ENCODE measurements at places on chromosomes 7 and 10.

DNA sequence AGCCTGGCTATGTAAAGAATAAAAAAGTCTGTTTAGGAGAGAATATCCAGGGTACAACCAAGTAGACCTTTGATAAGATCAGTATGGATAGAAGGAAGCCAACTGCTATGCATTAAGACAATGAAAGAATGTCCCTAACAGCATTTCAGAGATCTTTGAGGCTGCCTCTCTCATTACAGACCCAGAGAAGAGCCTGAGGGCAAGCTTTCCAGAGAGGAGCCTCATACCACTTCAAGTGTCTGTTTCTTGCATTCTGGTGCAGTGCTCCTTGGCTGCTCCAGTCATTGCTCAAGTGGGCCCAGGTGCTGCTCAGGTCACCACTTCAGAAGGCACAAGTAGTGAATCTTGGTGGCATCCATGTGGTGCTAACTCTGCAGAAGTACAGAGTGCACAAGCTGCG lies 514.0 kb downstream of the PLXDC2 start:
- no peak for DNase-seq

- DNase-seq = no peak
Measured at GRCh38 chr7:20894806-20895205, 108.1 kb upstream of the SP8 start.

GRCh38 chr10:125149680-125150047 lies 10.7 kb downstream of the CTBP2 start:
- no peak for DNase-seq

DNA sequence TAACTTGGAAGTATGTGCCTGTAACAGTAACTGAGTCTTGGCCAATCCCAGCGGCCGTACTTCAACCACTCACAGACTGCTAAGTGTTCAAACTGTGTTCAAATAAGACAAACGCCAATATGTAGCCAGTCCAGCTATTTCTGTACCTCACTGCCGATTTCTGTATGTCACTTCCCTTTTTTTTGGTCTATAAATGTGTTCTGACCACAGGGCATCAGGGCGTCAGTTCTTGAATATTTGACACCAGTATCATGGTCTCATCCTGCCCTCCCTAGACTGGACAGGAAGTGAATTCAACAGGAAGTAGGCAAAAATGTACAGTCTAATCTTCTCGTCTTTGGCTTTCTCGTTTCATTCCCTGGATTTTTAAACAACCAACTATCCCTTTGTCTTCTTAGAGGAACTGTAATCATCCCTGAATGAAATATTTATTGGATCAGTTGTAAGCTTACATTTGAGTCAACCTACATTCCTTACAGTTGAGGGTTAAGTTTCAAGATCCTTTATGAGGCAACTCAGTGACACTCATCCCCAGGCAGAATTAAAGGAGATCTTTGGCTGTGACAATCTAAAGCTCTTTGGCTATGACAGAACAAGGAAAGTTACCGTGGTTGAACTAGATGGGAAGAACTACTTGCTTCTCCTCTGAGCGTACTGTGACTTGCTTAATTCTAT lies 232.7 kb downstream of the NSUN6 start:
- DNase-seq = no peak

- no peak for DNase-seq
Measured at GRCh38 chr7:93897680-93898079, 7.1 kb upstream of the TFPI2 start.

- DNase-seq = no peak
Measured at GRCh38 chr7:119647286-119647685, 625.7 kb upstream of the KCND2 start.

GRCh38 chr10:58932577-58933314 lies 243.7 kb upstream of the PHYHIPL start:
- no peak for DNase-seq

DNA sequence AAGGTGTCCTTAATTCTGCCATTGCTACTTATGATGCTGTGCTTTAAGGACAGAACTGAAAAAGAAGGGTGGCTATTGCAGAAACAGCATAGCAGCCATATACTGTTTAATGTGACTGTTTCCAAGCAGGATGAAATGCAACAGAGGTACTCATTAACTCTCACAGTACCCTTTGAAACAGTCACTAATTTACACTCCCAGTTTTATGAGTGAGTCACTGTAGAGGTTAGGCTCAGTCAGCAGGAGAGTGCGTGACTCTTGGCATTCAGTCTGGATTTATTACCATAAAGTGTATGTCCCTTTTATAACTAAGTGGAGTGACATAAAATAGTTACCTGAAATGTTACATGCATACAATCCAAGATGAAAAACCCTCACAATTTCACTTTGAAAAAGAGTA lies 27.7 kb downstream of the ALDH18A1 start:
- no peak for DNase-seq

DNA sequence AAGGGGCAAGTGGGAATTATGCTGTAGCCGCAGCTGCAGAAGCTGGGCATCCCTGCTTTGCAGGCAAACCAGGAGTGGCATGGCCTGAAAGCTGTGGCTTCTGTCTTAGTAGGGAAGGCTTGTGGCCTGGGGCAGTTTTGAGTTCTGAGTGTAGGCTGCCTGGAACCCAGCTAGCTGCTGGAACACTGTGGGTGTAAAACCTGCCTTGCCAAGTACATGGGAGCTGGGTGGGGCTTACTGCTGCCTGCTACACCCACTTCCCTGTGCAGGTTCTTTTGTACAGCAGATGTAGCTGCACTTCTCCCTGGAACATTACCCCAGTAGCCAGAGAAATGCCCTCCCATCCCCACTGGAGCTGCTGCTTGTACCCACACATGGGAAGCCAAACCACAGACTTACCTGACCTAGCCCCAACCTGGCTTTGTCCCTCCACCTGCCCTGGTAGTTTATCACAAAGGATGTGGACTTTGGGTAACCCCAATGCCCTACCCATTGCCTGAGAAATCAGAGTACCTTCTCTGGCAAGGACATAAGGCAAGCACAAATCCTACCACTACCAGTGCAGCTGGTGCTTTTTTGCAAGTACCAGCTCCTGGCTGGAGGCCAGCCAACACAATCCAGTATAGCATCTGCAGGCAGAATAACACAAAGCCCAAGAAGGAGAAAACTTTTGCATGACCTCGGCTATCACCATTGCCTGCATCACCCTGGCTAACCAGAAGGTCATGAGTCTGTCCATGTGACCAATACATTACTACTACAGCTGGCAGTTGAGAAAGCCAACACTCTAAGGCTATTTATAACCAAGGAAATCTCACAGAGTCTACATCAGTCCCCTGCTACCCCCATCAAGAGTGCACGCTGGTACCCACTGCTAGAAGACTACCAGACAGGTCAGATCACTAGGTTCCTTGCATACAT lies 26.5 kb upstream of the PPP1R3A start:
- no peak for DNase-seq

DNA sequence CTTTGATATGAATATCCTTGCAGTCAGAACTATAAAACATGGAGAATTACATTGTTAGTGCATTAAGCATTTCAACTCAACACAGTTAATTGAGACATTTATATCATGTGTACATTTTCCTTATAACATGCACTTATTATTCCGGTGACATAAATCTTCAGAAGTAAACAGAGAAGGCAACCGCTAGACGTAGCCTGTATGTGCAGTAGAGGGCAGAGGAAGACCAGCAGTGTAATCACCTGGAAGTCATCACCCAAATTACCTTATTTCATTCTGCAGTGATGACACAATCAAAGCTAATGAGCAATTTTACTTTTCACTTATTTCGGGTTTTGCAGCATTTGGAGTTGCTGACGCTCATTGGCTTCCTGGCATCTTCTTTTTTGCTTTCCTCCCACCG lies 394.6 kb downstream of the SDK1 start:
- no peak for DNase-seq

DNA sequence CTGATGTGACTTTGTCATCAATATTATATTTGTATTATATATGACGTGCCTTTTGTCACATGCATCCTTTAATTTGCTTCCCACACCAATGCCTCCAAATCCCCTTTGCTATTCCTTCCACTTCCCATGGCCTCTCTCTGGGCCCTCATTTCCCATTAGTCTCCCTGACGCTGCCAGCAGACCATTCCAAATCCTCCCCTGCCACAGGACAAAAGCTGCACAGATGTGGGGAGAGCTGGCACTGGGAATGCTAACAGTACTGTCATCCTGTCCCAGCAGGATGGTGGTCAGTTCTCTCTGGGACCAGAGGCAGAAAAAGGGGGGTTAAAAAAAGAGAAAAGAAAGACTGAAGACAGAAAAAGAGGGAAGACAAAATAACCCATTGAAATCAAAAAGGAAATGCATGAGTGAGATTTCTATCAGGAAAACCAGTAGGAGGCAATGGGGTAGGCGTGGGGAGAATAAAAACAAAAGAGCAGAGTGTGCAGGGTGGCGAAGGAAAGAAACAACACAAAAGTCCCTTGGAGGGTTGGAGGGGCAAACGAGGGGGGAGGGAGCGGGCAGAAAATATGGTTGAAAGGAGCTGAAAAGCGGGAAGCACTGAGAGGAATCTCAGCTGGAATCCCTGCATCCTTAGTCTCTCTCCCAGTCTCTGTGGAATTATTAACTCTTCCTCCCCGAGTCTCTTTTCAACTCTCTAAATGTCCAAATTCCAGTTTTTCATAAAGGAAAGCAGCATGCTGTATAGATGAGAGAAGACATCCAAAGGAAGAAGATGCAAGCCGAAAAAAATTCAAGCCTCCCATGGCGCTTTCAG lies 59.2 kb upstream of the PTN start:
- no peak for DNase-seq

- DNase-seq = no peak
Measured at GRCh38 chr7:73539709-73540108, 17.6 kb upstream of the BAZ1B start.

DNA sequence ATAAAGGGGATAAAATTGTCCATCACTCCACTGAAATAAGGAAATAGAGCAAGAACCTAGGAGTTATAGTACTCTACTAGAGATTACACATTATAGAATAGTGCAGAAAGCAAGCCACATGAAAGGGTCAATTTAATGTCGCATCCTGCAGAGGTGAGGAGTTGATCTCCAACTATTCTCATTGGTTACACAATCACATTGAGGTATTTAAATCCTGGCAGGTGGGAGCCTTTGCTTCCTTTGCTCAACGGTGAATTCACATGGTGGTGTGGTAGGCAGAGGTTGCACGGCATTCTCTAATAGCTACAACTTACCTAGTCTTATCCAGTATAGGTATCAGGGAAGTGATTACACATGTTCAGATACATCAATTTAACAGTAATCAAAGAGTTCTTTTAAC lies 198.4 kb upstream of the TCF7L2 start:
- no peak for DNase-seq

DNA sequence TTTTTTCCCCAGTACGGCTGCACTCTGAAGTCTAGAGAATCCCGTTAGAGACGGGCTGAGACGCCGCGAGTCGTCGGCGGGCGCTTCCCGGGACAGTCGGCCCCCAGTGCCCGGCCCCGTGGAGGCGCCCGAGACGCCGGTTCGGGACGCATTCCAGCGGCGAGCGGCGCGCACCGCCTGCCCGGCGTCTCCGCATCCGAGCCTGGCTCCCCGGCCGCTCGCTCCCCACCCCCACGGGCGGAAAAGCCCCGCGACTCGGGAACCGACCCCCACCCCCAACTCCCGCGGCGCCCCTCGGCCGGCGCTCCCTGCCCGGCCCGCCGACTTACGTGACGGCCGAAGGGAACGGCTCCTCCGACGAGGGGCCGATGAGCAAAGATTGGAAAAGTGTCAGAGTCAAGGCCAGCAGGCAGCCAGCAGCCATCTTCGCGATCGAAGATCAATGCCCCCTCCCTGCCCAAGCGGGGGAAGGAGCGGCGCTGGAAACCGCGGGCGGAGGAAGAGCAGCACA lies 486 bp downstream of the CACNA2D1 start:
- DNase-seq = no peak

GRCh38 chr10:25562547-25562946 lies 371.5 kb upstream of the MYO3A start:
- no peak for DNase-seq

GRCh38 chr7:152922318-152923081 lies 162.9 kb downstream of the ACTR3B start:
- DNase-seq = no peak

DNA sequence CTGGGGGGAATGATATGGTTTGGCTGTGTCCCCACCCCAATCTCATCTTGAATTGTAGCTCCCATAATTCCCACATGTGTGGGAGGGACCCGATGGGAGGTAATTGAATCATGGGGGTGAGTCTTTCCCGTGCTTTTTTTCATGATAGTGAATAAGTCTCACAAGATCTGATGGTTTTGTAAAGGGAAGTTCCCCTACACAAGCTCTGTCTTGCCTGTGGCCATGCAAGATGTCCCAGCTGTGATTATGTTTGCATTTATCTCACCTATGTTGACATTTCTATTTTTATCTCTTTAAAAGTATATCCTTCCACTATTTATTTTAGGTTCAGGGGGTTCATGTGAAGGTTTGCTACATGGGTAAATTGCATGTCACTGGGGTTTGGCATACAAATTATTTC lies 323.9 kb upstream of the GLI3 start:
- no peak for DNase-seq

GRCh38 chr10:87875929-87876571 lies 12.6 kb downstream of the PTEN start:
- DNase-seq = no peak

DNA sequence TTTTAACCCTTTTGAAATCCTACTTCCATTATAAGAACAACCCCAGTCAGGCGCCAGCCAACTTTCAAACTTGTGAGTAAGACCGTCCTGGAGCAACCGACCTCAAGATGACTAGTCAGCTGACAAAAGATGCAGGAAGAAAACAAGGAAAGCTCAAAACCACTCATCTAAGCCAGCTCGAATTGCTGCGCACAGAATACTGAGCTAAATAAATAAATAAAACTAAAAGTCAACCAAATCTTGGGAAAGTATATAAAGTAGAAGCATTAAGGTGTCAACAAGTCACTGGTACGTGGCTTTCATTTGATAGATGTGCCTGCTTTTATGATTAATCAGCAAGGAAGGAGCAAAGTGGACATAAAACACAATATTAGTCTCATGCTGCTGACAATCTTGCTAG lies 1269.8 kb downstream of the XPNPEP1 start:
- no peak for DNase-seq

DNA sequence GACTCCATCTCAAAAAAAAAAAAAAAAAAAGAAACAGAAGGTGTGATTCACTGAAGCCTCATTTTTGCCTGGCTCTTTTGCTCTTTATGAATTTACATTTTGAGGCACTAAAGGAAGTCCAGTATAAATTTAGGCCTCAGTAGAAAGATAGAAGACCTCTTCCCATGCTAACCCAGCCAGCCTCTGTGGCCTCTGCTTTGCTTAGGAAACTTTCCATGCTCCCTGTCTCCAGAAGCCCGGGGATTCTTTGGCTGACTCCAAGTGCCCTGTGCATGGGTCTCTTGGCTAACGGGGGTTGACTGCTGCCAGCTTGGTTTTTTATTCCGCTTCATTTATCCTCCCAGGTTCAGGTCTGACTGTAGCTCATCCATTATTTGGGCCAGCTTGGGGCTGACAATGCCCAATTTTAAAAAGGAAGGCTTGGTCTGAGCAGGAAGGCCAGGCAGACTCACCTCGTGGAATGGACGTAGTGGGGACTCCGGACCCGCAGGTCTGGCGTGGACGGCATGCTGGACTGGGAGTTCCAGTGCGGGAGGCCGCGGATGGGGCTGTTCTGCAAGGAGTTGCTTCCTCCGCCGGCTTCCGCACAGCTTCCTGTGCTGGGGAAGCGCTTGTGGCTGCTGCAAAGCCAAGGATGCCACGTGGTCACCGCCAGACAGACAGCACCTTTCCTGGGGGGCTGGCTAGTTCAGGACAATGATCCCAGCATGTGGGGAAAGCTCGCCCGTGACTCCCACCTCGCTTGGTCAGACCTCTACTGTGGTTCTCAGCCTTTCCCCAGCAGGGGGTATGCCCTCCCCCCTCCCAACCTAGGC lies 72.3 kb downstream of the PRPF18 start:
- DNase-seq = no peak
